ENCODE measurements at places on chromosomes 6 and 20.
A peak's percentile ranks its signal among the peaks of the same experiment; 100 is the strongest.

DNA sequence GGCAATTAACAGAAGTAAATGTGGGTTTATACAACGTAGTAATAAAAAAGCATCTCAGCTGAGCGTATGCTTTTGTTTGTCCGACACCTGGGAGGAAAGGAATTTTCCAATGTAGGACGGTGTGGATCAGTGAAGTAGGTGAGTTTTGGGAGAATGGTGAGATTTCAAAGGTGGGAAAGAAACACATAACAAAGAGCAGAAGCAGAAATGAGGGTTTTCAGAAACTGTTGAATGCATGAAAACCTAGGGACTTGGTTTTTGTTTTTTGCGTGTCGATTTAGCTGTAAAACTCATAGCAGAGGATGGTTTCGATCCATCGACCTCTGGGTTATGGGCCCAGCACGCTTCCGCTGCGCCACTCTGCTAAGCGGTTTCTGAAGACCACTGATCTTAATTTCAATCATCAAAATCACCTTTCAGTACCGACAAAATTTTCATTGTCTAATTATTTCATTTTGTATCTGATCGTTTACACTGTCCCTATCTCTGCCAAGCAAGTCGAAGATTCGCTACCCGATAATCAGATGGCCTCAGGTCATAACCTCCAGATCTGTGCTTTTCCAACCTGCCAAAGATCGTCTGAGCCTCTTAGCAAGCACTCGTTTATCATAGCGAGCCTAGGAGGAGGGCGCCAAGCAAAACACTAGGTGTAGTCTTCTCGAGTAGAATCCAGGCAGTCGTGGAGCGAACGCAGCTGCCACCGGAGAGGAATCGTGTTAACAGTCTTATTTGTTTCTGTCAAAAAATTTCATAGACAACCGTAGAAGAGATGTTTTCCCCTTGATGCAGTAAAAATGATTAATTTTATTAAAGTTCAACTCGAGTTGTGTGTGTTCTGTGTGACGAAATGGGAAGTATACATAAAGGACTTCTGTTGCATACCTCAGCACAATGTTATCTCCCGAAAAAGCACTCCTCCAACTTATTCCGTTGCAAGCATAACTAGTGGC is 20.9 kb upstream of the POM121L2 start:
- DNase-seq, result peak; percentile 55

- no peak for DNase-seq
These were observed 227.4 kb downstream of the LRFN2 start for GRCh38 chr6:40359808-40360207.

- no peak for DNase-seq
These were observed 56.4 kb downstream of the B4GALT5 start for GRCh38 chr20:49657118-49657901.

GRCh38 chr20:59585714-59586409 is 18.5 kb upstream of the PHACTR3 start:
- DNase-seq, result no peak

GRCh38 chr20:31476294-31476585 is 1.2 kb downstream of the REM1 start:
- no peak for DNase-seq

DNA sequence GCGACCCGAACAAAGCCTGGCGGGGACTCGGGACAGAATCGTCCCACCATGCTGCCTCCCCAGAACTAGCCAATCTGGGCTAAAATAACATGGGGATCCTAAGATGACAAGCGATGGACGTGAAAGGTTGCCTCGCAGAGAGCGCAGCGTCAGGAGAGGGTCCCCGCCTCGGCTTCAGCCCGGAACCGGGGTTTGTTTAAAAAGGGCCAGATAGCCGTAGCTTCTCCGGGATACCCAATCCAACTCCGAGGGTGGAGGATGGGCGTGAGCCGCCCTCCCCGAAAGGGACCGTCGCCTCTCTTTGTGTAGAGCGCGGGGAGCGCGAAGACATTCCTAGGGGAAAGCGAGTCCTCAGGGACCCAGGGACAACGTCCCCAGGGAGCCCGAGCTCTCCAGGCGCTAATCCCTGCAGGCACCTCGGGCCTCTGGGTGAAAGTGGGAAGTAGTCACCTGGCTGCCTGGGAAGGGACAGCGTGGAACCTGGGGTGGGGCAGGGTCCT is 643 bp downstream of the CD24 start:
- DNase-seq, result peak; percentile 4

DNA sequence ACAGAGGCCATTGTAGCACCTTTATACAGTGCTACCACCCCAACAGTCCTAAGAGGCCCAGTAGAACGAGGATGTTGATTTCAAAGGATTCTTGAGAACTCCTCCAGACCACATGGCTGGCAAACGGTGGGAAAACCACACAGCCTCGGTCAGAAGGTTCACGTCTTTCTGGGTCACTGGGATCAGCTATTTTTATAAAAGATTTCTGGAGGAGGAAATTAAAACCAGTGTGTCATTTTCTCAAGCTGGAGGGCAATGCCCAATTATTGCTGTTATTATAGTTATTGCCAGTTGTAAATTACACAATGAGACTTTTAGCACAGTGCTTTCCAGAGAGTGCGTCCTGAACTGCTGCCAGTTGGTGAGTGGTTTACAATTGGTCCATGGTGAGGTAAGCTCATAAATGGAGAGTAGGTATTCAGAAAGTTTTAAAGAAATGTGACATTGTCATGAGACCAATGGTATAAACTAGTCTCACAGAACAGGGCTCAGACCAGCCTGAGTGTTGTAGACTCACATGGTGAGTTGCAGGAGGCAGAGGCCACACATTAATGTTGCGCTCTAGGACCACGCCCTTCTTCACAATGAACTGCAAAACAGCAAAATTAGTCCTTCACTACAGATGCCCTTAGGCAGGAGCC is 8.4 kb upstream of the PPP1R14C start:
- DNase-seq, result no peak

DNA sequence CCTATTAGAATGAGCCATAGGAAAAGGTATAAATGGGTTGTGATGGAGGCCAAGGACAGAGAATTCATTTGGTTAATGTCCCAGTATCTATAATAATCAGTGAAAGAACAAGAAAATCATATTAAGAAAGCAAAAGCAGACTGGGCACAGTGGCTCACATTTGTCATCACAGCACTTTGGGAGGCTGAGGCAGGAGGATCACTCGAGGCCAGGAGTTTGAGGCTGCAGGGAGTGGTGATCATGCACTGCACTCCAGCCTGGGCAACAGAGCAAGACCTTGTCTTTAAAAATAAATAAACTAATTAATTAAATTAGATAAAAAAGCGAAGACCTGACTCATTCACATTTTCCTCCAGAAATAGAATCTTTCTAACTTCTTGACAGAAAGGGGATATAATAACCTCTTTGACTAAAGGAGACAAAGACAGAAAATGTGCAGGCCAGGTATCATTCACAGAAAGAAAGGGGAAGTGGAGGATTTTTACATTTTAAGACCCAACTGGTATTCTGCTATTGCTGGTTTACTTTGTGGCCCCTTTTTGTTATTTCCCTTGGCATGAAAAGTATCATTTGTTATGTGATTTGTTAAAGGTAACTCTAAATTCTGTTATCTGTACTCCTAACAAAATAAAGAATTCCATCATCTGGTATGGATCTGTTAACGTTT is 31.9 kb upstream of the MAPK13 start:
- no peak for DNase-seq

- DNase-seq, result no peak
These were observed 524.0 kb downstream of the UTRN start for GRCh38 chr6:144809120-144809519.

DNA sequence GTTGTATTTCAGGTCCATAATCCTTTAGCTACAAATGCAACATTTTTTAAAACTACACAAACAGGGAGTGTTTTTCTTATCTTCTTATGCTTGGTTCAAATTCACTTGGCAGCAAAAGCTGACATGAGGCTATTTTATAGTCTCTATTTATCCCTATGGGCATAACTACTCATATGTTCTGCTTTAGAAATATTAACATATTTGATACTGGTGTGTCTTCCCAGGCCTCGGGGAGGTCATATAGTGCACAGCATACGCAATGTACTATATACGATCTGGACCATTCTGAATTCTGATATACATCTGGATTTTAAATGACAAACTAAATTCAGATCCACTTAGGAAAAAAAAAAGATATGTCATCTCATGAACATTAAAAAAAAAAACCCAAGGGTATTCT is 69.2 kb downstream of the TFAP2C start:
- DNase-seq, result no peak

DNA sequence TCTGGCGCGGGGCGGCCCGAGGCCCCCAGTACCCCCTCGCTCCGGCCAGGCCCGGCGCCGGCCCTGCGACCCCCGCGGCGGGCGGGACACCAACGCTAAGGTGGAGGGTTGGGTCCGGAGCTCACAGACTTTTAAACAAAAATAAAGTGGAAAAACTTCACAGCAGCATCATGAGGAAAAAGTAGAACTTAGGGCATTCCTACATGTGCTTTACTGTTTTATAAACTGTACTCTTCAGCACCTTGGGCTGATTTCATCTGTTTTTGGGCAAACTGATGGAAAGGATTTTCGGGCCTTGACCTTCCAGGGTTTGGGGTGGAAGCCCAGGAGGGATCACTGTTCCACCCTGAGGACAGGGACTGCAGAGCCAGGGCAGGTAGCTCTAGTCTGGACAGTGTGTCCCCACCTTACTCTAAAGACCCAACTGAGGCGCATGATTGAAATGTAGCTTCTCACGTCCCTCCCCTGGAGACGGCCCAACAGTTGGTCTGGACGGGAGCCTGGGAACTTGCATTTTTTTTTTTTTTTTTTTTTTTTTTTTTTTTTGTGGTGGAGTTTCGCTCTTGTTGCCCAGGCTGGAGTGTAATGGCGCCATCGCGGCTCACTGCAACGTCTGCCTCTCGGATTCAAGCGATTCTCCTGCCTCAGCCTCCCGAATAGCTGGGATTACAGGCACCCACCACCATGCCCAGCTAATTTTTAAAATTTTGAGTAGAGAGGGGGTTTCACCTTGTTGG is 740 bp downstream of the NELFCD start:
- no peak for DNase-seq

DNA sequence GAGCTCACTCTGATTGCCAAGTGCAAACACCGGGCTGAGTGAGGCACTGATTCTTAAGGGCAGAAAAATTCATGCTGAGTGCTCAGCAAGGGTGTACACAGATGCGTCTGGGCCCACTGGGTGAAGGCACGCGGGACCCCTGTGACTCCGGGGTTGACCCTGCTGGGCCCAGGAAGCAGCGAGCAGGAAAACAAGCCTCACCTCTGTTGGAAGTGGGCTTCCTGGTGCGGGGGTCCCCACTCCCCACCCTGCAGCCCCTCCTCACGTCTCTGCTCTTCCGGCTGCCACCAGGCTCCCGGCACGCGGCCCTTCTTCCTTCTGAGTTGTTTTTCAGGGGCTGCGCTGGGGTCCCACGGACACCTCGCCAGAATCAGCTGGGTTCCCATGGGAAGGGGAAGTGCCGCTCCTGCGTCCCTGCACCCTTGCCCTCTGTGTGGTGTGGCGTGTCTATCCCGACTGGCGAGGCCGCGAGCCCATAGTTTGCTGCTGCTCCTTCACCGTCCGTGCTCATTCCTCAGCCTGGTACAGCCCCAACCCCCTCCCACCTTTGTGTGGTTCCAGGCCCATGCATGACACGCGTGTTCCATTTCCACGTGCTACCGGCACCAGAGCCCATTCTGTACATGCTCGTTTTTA is 80.6 kb upstream of the BHLHE23 start:
- no peak for DNase-seq

DNA sequence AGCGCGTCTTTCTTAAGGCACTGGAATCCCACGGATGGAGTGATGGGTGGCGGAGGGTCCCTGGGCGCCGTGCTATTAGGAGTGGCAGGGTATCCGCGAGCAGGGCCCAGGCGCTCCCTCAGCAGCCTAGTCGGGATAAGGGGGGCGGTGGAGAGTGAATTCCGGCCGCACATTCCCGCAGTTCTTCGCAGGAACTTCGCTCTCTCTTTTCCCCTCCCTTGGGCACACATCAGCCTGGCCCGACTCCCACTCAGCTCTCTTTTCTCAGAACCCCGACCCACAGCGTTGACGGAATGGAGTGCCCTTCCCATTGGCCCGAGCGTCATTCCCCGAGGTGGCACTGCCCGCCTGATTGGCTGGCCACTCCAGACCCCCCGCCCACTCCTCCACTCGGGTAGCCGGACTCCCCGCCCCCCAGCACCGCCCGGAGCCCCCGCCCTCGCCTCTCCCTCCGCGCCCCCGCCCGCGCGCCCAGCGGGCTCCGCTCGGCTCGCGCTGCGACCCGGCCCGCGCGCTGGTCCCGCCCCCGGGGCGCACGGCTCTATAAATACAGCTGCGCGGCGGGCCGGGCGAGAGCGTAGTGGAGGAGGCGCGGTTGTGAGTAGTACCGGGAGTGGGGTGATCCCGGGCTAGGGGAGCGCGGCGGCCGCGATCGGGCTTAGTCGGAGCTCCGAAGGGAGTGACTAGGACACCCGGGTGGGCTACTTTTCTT is at the start of gene ID4:
Gene ID4, plus strand, starts transcription at position 572 of the 712 bp plus-strand sequence. CDS start 385 bp downstream, outside the sequence.
- DNase-seq, result peak; percentile 92

GRCh38 chr20:58870293-58871014 is 17.9 kb downstream of the GNAS start:
- peak; percentile 71 for DNase-seq

DNA sequence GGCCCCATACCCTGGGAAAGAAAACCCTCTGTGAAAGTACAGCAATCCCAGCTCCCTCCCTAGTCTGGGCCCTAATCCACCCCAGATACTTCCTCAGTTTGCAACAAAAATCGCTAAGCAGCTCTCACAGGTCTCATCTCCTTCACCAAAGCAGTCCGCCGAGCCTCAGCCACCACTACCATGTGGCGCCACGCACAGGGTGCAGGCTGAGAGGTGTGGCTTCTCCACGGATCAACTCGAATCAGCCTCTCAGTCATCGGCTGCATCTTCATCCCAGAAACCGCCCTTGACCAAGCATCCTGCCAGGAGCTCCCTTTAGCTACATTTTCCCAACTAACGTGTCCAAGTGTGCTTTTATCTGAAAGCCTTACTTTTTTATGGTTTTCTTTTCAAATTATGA is 50.7 kb downstream of the ANKRD60 start:
- DNase-seq, result no peak

DNA sequence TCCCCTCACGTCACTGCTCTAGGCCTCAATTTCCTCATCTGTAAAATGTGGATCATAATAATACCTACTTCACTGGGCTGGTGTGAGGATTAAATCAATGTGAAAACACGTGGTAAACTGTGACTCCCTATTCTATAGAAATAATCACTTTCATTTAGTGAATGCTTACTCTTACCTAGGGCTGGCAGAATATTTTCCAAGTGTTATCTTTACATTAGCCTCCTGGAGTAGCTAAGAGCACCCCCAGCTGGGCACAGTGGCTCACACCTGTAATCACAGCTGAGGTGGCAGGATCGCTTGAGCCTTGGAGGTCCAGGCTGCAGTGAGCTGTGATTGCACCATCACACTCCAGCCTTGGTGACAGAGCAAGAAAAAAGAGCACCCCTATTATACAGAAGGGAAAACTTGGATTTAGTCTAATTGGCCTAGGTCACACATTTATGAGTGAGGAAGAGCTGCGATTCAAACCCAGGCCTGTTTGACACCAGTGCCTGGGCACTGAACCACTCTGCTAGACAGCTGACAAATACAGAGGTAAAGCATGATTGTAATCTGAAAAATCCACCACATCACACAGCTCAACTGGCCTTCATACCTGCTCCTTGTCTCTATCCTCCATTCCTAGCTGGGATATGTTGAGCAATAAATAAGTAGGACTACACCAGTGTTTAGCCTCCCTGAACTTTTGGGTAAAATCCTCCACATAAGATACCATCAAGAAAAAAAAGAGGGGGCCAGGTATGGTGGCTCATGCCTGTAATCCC is 1.4 kb upstream of the SNTA1 start:
- no peak for DNase-seq

- DNase-seq, result no peak
These were observed 452.1 kb upstream of the PLCB4 start for GRCh38 chr20:8616792-8617191.

Measured in Ammon's horn (tissue), 1 donor.